ENCODE measurements at places on chromosomes 6 and 20.

- DNase-seq, result no peak
Measured at GRCh38 chr6:6798448-6798860, 209.9 kb downstream of the LY86 start.

GRCh38 chr6:116268589-116269293 lies 11.0 kb downstream of the TSPYL1 start:
- peak; percentile 81 for DNase-seq

DNA sequence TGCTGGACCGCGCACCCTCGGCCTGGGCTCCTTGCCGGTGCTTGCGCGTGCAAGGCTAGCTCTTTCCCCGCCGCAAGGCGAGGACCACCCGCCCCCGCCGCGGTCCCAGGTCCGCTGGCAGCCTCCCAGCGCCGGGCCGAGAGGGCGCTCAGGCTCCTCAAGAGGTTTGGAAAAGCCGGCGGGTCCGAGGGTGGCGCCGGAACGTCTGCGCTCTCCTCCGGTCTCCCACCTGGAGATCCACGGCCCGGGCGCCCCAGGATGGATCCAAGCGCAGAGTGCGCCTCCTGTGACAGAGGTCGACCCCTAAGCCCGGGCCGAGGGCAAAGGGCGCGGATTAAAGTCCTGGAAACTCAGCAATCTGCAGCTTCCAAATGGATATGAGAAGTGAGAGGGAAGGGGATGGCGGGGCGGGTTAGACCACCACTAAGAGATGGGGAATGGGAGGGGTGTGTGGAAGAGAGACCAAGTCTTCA lies 575 bp upstream of the MICAL1 start:
- DNase-seq, result no peak

DNA sequence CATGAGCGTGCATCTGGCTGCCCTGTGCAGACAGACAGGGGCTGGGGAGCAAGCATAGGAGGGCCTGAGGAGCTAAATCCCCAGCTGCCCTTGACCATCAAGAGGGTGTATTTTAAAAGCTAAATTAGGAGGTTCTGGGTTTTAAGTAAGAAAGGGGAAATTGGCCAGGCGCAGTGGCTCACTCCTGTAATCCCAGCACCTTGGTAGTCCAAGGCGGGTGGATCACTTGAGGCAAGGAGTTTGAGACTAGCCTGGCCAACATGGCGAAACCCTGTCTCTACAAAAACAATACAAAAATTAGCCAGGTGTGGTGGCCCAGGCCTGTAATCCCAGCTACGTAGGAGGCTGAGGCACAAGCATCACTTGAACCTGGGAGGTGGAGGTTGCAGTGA lies 27.8 kb downstream of the SERPINB6 start:
- DNase-seq, result no peak

DNA sequence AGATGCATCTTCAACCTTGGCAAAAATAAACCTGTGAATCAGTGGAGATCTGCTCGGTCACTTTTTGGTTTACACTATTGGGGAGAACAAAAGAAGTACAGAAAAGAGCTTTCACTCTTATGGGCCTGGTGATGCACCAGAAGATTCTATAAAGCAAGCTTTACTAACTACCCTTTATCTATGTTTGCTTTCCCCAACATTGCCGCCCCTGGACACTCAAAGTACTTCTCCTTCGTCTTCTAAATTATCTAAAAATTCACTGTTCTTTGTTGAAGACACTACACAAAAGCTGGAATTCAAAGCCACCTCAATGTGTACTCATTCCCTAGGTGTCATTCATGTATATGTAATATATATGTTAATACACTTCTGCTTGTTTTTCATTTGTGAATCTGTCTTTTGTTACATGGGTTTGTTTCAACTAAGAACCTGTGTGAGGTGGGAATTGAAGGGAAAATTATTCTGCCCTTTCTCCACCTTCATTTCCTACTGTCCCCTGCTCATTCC lies 97.9 kb upstream of the BTN3A2 start:
- no peak for DNase-seq

DNA sequence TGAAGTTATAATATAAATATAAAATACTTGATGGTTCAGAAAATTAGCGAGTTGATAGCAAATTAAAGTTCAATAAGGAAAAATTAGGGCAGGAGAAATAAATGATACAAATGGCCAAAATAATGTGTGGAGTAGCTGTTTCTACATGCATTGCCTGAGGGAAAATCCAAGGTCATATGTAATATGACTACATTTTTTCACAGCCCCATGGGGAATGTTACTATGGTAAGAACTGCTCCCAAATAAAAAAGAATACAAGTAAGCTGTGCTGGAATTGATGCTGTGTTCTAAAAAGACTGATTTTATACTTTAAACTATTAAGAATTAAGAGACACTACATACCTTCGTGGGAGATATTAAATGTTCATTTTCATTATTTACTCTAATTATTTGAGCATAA lies 34.1 kb downstream of the MEI4 start:
- no peak for DNase-seq

- no peak for DNase-seq
Measured at GRCh38 chr6:149043476-149044130, 273.9 kb upstream of the TAB2 start.

DNA sequence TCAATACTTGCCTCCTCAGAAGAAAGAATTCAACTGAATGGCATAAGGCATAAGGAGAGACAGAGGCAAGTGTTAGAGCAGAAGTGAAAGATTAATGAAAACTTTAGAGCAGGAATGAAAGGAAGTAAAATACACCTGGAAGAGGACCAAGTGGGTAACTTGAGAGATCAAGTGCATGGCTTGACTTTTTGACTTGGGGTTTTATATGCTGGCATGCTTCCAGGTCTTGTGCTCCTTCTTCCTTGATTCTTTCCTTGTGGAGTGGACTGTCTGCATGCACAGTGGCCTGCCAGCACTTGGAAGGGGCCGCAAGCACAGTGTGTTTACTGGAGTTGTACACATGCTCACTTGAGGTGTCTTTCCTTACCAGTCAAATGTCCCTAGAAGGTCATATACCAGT lies 222.1 kb upstream of the UFL1 start:
- DNase-seq, result no peak

DNA sequence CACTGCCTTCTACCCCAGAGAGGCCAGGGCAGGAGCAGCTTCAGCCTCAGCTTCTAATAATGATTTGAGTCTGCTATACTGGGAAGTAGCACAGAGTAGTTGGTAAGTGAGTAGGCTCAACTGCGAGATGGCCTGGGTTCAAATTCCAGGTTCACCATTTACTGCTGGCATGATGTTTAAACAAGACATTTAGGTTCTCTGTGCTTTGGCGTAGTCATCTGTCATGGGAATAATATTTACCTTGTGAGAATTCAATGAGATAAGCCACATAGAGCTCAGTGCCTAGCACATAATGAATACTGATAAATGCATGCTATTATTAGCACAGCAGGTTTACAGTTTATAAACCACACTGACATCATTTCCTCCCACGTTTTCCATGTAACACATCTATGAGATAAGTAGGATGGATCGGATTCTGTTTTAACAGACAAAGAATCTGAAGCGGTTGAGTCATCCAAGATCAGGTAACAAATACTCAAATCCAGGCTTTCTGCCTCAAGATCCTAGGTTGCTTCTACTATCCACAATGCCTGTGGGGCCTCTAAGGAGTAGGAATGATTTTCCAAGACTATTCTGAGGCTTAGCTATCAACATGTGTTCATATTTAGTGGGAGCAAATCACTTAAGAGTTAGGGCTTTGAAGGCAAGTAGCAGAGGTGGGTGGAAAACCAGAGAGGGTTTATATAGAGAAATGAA lies 72.9 kb upstream of the DTNBP1 start:
- DNase-seq, result peak; percentile 93

DNA sequence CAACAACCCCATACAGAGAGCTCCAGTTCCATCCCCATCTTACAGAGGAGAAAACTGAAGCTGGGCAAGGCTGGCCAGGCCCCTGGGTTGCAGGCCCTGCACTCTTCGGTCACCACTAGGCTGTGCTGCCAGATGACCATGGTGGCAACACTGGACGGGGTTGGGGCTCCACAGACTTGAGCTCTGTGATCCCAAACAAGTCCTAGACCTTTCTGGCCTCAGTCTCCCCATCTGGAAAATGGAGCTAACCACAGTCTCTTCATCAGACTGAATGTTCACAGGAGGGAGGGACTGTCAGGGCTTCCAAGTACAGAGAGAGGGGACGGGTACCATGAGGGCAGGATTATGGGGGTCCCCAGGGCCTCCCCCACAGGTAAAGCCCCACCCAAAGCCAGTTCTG lies 41.3 kb upstream of the NOL4L start:
- no peak for DNase-seq

GRCh38 chr6:168247443-168248147 lies 72.0 kb downstream of the DACT2 start:
- peak; percentile 95 for DNase-seq

GRCh38 chr6:131061041-131061750 lies 1.8 kb downstream of the EPB41L2 start:
- no peak for DNase-seq

Measured in NCI-H748 treated with DMSO at 0.1 percent for 48 hours (cell line).